CD8-positive, alpha-beta T cell (primary cell): ENCODE measurements at places on chromosomes 1 and 21.

DNA sequence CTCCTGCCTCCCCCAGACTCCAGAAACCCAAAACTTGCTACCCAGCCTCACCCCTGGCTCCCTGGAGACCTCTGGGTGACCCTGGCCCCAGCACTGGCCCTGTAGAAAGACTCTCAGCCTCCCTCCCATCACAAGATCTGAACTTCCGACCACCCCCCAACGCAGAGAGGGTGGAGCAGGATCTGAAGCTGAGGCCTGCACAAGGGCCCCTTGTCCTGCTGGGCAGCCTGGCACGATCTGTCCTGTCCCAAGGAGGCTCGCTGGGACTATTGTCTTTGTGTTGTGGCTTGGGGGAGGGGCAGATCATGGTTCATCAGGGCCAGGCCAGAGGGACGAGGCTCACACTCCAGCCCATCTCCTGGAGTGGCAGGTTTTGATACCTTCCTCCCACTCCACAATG is 20.0 kb downstream of the PHLDA3 start:
- no peak for DNase-seq

DNA sequence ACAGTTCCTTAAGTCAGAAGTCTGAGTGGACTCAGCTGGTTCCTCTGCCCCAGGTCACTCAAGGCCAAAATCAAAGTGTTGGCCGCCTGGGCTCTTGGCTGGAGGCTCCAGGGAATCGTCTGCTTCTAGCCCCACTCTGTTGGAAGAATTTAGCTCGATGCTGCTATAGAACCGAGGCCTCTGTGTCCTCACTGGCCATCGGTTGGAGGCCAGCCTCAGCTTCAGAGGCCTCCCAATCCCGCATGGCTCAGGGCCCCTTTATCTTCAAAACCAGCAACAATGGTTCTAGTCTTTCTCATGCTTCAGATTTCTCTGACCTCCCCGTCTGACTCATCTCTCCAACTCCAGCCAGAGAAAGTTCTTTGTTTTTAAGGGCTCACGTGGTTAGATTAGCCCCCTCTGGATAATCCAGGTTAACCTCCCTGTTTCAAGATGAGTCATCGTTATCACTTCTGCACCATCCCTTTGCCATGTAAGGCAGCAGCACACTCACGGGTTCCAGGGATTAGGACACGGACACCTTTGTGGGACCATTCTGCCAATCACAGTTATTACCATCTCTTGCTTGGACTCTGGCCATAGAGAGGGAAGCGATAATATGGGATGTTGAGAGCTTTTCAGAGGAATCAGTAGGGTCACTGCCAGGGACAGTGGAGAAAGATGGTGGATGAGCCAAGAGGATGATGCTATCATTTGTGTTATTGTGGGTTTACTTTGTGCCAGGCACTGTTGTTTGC is 13.6 kb downstream of the FHAD1 start:
- no peak for DNase-seq

DNA sequence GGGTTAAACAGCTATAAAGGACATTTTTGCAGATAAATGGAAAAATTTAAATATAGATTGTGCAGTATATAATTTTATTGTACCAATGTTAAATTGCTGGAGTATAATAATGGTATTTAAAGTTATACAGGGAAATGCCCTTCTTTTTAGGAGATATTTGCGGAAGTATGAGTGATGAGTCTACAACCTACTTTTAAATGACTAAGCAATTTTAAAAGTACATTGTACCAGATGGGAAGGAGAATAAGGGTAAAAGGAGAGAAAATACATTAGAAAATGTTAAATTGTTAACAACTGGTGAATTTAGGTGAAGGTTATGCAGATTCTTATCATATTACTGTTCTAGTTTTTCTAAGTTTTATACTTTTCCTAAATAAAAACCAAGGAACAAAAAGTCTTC is 91.8 kb downstream of the ZZZ3 start:
- DNase-seq = no peak

DNA sequence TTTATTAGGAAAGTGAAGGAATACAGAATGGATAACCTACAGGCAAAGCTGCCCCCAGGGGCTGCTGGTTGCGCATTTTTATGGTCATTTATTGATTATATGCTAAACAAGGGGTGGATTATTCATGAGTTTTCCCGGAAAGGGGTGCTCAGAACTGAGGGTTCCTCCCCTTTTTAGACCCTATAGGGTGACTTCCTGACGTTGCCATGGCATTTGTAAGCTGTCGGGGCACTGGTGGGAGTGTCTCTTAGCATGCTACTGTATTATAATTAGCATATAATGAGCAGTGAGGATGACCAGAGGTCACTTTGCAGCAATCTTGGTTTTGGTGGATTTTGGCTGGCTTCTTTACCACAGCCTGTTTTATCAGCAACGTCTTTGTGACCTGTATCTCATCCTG is 5.9 kb upstream of the ASAP3 start:
- no peak for DNase-seq

DNA sequence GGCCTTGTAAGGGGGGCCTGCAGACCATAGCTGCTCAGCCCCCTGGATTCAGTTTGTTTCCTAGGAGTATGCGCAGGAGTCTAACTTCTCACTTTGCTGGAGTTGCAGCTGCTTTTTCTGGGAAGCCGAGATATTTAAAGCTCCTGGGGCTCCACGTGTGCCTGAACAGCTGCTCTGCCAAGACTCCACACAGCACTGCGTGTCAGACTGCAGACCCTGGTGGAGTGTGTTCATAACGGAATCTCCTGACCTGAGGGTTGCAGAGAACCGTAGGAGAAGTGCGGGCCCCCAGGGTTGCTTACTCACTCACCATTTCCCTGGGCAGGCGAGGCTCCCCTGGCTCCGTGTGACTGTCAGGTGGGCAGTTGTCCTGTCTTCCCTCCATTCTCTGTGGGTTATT is 474.3 kb upstream of the TMPRSS15 start:
- no peak for DNase-seq

DNA sequence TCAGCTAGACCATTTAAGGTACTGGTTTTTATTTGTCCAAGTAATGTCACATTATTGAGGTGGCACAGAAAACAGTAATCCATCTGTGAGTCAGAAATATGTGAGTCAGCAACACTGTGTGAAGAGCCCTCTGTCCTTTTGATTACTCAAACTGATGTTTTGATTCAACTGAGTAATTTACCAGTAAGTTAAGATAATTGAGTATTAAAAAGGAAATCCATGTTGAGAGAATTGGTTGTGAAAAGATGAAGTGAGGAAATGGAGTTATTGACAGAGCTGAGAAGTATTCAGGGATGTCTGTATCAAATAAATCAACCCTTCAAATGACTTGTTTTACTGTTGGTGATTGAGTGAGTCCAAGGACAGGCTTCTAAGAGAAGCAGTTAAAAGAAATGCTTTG is 302.7 kb upstream of the SGIP1 start:
- DNase-seq = no peak

GRCh38 chr1:159949123-159949522 is 3.7 kb upstream of the IGSF9 start:
- DNase-seq = no peak

GRCh38 chr1:172697534-172698002 is 38.7 kb downstream of the FASLG start:
- DNase-seq = no peak

DNA sequence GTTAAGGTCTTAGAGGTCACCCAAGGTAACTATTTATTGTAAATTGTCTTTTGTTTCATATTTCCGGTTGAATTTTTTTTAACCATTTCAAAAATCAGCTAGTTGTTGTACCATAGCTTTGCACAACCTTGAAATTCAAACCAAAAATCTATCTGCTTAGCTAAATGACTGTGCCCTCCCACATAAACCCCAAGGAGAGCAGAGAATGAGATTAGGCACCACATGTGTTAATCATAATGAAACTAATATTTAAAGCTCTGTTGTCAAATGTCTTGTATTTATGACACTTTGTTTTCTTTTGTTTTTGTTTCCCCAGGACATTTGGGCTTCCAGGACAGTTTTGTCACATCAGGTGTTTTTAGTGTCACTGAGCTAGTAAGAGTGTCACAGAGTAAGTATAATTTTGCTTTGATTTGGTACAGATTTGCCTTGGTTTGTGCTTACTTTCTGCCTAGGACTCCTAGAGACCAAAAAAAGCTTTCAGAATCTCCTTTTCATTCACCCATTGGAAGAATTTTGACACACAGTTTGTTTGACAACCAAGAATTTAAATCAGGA is 249.9 kb downstream of the NFIA start:
- no peak for DNase-seq

- DNase-seq = no peak
Measured at GRCh38 chr1:74822851-74823401, 90.0 kb downstream of the TYW3 start.

DNA sequence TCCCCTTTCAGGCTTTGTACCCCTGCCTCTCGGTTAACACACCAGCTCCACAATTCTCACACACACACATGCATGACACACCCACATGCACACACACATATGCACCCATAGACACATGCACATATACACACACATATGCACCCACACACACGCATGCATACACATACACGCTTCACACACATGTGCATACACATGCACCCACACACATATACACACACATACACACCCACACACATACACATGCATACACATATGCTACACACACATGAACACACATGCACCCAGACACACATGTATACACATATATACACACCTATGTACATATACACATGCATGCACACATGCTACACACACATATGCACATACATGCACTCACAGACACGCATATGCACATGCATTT is 61.7 kb upstream of the SLC25A33 start:
- DNase-seq = no peak

DNA sequence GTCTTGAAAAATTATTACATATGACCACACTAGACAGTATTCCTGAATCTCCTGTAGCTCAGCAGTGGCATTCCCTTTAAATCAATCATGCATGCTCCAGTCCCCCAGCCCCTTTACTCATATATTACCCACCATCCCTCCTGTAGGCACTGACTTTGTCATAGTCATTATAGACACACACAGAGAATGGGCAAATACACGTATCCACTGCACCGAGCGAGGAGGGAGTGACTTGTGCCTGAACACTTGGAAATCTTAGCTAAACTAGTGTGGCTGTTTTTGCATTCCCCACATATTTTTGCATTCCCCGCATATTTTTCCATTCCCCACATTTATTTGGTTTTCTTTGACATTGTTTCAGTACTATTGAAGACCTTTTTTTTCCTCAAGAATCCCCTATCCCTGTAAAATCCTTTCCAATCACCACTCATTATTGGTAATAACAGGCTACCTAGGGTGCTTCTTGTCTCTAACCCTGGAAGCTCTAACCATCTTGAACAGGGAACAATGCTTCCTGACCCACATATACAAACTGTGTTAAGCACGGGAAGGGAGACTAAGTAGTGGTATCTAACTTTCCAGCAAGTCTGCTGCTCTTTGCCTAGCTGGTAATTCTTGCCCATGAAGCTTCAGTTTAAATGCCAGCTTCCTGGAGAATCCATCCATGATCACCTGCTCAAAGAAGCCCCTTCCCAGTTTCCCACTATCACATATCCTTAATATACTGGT is 534.4 kb upstream of the CAMK1G start:
- no peak for DNase-seq

GRCh38 chr1:230068952-230069684 is 2.1 kb downstream of the GALNT2 start:
- DNase-seq = no peak

- DNase-seq = no peak
Measured at GRCh38 chr1:180171691-180172090, 17.0 kb downstream of the QSOX1 start.
